ENCODE measurements at places on chromosomes 12 and 14. TPM values are rescaled to one million over a fixed set of nuclear protein-coding genes. Genes with fewer than 3 reads are reported as not detected.

The PRB3 gene
- not detected for total RNA-seq

The GALNT6 gene
- total RNA-seq: 58.9 TPM

GRCh38 chr12:56034586-56035332 lies 7.0 kb upstream of the RPS26 start:
- DNase-seq: no peak

- DNase-seq: no peak
Observed at GRCh38 chr12:46956451-46957035, 122.9 kb upstream of the PCED1B start.

The MANSC1 gene
- 0.73 TPM for total RNA-seq

GRCh38 chr14:70934084-70934483 lies 26.8 kb downstream of the PCNX1 start:
- no peak for DNase-seq

GRCh38 chr12:82800185-82800584 lies 113.5 kb downstream of the TMTC2 start:
- no peak for DNase-seq

DNA sequence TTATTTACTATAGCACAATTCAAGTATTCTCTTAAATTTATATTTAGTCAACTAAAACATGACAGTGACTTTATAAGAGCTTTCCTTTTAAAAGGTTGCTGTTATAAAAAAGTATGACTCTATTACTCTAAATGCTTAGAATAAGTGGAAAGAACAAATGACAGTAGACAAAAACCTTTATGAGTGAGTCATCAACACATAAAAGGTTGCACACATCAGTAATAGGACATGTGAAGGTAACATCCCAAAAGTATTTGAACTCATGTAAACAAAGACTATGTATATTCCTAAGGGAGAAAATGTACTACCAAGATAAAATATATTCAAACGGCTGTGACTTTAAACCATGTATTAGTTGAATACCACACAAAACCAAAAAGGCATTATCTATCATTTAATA lies 98.8 kb downstream of the PAWR start:
- no peak for DNase-seq

The LRP1-AS gene
- total RNA-seq: not detected

The AKAP5 gene
- total RNA-seq: 1.1 TPM

The STAC3 gene
- 0.27 TPM for total RNA-seq

GRCh38 chr12:47557386-47557785 lies 148.4 kb downstream of the RPAP3 start:
- DNase-seq: no peak

DNA sequence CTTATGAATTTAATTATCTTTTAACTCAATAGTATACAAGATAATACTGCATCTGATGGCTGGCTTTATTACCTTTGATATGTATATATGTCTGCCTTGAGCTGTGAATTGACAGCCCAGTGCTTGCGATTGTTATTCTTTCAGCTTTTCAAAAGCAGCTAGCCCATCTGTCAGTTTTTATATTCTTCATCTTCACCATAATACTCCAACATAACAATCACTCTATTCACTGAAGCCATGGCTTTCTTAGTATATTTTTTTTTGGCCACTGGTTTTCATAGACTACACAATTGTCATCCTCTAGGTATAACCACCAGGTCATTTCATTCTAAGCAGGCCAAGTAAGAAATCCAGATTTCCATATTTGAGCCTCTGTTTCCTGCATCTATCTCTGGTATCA lies 1026.1 kb downstream of the FSCB start:
- DNase-seq: no peak

The DNAJC22 gene
- 9.1 TPM for total RNA-seq

- DNase-seq: no peak
Observed at GRCh38 chr14:61113561-61114225, 132.6 kb downstream of the SLC38A6 start.

GRCh38 chr14:75247286-75247922 lies 31.2 kb upstream of the FOS start:
- DNase-seq: no peak

DNA sequence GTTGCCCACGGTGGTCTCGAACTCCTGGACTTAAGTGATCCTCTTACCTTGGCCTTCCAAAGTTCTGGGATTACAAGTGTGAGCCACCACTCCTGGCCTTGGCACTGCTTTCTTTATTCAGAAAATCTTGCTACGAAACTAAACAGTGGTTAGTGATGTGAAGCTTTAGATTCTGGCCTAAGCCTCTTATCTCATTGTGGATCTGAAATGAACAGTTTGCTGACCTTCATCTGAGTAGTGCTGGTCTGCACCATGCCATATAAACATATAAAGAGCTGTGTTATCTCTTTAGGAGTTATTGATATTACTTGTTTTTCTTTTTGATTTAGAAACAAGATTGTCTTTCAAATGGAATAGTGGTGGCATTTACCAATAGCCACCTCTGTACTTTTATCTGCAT lies 22.6 kb downstream of the SRGAP1 start:
- DNase-seq: no peak

GRCh38 chr14:55938249-55938791 lies 179.9 kb upstream of the PELI2 start:
- peak; percentile 15 for DNase-seq

DNA sequence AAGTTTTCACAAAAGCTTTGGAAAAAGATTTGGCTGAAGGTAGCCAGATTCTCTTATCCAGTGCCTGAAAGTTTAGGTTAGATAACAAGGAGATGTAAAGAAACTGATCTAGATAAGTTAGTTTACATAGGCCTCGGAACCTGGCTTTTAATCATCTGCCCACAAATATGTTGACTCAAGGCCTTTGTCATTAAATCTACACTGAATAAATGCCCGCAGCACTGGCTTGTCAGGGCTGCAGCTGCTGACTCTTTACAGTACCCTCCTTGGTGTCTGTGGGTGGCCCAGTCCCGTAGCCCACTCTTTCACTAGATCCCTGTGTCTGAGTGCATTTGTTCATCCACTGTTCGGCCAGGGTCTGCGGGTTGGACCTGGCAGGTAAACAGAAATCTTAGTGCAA lies 58.0 kb downstream of the TMEM116 start:
- peak; percentile 34 for DNase-seq

The RTL1 gene
- total RNA-seq: 0.07 TPM

DNA sequence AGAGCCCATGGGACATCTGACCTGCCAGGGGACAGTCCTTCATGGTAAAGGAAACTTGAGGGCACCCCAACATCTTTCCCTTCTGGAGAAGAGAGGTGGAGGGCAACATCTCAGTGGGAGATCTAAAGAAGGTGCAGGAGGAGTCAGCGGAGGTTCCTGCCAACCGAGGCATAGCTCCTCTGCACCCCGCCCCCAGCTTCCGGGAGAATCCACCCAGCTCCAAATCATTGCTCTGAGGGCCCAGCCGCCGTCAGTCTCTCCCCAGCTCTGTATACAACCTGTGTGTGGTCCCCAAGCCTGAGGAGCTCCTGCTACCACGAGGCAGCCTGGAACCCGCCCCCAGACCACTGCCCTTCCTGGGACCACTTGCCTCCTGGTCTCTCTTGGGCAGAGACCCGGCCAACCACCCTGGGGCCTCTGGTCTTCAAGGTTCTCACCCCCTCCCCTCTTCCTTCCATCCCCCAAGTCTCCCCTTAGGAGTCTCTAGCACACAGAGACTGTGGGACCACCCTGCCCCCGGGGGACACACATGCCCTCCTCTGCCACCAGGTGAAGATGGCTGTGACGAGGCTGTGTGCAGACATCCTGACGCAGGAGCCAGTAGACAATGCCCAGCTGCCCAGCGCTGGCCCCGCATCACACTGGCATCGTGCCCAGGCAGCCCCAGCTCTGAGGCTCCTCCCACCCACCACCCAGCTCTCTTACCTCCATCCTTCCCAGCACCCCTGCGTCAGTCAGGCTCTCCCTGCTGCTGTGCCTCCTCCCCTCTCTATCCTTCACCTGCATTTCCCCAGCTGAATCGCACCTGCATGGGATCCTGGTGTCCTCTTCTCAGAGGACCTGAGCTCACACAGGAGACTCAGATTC lies 13.0 kb upstream of the NUDT14 start:
- DNase-seq: no peak

The C1S gene
- 3.3 TPM for total RNA-seq

DNA sequence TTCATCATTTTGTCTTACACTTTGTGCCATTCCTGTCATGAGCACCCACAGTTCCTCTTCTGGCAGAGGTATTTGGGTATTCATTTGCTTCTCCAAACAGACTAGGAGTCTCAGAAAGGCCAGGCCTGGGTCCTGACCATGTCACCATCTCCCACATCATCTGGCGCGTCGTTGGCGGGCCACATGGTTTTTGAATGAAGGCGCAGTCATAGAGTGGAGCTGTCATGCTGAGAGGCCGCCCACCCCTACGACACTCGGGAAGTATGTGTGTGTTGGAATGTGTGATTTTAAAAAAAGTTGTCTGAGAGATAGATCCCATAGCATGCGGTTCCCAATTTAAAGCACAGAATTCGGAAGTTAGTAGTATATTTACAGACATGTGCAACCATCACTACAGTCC lies 15.6 kb upstream of the TTC7B start:
- no peak for DNase-seq

The ADAM20 gene
- total RNA-seq: 0.03 TPM

DNA sequence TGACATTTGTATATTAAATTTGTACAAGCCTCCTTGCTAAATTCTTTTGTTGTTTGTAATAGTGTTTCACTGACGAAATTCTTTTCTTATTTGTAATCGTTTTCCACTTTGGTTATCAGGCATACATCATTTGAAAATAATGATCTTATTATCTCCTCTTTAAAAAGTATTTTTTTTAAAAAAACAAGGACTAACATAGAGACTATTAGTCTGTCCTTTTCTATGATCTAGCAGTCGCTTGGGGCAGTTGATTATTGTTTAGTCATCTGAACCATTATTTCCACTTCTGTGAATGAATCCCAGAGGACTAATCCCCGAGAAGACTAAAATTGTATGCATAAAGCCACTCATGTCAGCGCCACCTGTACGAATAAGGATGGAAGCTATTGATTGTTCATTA lies 11.5 kb downstream of the ADGRD1 start:
- no peak for DNase-seq

DNA sequence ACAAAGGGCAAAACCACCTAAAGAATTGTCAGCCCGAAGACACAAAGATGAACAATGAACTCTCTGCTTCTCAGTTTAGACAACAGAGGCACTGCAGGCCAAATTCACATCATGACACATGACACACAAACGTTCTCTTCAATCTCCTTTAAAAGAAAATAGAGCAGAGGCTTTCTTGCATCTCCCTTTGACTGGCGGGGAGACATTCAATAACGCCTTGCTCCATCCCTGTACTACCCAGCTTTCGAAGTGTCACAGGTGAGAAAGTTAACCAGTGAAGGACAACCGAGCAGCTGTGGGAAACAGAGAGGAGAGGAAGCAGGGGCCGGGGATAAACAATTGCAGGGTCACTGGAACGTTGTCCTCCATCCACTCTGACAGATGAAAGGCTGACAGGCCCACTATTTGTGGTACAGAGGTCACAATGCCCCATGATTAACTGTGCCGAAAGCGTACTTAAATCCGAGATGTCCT lies 130.8 kb downstream of the PHLDA1 start:
- DNase-seq: no peak

DNA sequence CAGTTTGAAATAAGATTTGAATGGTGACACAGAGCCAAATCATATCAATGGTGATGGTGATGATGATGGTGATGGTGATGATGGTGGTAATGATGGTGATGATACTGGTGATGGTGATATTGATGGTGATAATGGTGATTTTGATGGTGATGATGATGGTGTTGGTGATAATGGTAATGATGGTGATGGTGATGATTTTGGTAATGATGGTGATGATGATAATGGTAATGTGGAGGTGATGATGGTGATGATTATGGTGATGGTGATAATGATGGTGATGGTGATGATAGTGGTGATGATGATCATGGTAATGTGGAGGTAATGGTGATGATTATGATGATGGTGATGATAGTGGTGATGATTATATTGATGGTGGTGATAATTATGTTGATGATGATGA lies 311.9 kb upstream of the SFSWAP start:
- DNase-seq: no peak

- DNase-seq: no peak
Observed at GRCh38 chr12:69689638-69690037, 9.5 kb downstream of the BEST3 start.

DNA sequence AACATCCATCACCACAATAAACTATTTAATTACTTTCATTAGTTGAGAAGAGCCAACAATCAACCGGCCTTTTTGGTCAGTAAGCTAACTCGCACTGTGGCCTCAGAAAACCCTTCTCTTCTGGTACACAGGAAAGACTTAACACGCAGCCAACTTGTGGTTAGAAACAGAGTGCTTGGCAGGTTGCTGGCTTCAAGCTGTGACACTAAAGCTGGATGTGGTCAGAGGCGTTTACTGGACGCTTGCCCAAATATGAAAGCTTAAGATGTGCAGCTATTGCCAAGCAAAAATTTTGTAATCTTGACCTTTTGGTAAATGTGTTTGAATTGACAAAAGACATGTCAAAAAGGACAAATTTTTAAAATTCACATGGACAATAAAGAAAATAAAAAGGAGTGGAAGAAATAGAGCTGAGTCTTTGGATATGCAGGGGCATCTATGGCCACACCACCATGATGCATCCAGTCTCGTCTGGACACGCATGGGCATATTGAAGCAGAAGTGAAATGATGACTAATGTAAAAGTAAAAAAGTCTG lies 2.6 kb upstream of the KLRK1 start:
- DNase-seq: peak; percentile 84

- DNase-seq: no peak
Observed at GRCh38 chr12:24463375-24463774, 485.5 kb downstream of the BCAT1 start.

Data from HT1080 (cell line).